ENCODE measurements at places on chromosomes 4 and X.

GRCh38 chr4:83785891-83786290 lies 250.0 kb downstream of the GPAT3 start:
- DNase-seq, result no peak

DNA sequence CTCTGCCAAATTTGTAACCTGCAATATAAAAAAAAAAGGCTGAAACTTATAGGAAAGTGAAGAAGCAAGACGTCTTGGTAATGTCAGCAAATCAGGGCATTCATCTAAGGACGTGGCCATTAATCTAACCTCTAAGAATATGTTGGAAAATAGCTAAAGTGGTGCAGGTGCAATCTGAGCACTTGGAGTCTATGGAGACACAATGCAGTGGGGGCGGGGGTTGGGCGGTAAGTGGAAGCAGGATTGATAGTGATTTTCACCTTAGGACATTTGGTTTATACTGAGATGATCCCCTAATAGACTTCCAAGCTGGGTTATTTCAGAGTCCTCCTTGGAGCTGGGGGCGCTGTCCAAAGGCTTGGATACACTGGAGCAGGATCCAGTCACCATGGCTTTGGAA lies 283.4 kb downstream of the EPHA5 start:
- no peak for DNase-seq

DNA sequence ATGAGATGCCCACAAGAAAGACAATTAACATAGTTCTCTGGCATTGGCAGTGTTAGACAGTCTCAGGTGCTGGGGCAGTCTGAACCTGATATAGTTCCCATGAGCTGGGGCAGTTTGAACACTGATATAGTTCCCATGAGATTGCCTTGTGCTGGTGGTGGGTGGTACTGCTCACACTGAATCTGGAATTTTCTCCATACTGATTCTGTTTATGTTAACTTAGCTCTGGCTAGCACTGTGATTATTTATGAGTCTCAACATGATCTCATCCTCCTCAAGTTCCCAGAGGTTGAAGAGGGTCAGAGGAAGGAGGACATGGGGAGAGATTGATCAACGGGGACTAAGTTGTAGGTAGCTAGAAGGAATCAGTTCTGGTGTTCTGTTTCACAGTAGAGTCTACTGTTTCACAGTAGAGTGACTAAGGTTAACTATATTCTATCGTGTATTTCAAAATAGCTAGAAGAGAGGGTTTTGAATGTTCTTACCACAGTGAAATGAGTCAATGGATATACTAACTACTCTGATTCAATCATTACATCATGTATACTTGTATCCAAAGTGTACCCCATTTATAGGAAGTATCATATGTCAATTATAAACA lies 379.9 kb downstream of the ADAM29 start:
- DNase-seq, result no peak

DNA sequence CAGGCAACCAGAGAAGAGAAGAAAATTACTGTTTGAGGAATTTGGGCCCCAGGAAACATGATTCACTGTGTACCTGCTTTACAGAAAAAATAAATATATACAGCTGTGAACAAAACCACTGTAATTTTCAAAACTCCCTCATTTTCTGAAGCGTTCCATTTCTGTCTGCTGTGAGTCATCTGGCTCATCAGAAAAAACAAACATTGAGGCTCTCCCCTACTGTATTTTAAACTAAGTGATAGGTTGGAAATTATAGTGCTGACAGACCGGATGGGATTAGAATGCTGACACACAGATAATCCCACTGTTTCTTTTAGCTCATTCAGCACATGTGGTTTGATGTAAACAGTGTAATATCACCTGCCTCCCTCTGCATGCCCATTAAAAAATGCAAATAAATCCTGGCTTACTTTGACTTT lies 847.0 kb downstream of the TRIML1 start:
- no peak for DNase-seq

GRCh38 chr4:76277667-76278066 lies 26.1 kb downstream of the FAM47E start:
- no peak for DNase-seq

DNA sequence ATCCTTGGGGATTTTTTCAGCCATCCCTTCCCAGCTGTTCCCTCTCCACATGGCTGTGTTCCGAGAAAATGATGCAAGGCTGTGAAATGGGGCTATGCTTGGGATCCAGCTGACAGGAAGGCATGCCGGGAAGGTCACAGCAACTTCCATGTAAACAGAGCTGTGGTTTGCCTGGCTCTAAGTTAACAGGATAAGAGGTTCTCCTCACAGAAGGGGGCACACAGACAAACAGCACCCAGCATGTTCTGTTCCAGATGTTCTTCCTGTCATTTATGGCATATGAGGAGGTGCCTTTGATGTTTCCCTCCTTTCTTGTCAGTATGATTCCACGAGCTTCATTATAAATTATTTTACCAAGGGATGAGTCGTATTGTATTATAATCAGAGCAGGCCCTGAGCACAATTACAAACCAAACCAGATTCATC lies 220.7 kb downstream of the ANTXR2 start:
- no peak for DNase-seq

GRCh38 chr4:56979421-56980072 lies 851 bp downstream of the POLR2B start:
- peak; percentile 76 for DNase-seq

DNA sequence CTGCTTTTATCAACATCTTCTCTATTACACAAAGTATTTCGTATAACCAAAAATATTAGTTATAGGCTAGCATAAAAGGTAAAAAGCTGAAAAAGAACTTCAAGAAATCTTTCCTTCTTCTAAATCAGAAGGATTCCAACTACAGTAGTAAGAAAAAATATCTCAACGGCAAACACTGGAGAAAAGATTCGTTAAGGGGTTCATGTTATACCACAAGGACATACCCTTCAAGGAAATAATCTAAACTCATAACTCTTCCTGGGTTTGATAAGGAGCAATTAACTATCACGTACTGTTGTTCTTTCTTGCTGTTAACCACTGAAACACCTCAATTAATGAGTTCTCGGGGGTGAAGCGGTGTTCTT lies 1.5 kb downstream of the SMIM14 start:
- DNase-seq, result no peak

GRCh38 chrX:16665089-16665488 lies 15.1 kb downstream of the S100G start:
- no peak for DNase-seq
